Left ventricle myocardium superior (tissue), 1 donor: ENCODE measurements at places on chromosomes 7 and 10. TPM values are rescaled to one million over a fixed set of nuclear protein-coding genes. Genes with fewer than 3 reads are reported as not detected.

GRCh38 chr7:71886046-71886445 lies 526.1 kb downstream of the CALN1 start:
- no peak for DNase-seq

DNA sequence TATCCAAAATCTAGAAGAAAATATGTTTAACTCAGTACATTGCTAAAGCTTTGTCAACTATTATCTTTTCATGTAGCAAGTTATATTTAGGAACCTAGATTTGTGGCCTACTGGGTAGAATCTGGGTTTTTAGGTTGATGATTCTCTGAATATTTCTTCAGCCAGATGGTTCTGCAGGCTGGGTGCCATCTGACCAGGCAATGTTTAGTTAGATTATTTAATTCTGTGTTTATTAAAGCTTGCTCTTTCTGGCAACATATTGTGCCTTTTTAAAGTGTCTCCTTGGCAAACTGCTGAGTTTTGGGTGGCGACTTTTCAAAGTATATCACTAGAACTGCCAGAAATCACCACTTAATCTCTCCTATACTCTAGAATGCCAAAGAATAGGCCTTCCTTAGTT lies 114.1 kb downstream of the LHFPL3 start:
- no peak for DNase-seq

GRCh38 chr7:146319629-146320028 lies 203.0 kb downstream of the CNTNAP2 start:
- DNase-seq = no peak

DNA sequence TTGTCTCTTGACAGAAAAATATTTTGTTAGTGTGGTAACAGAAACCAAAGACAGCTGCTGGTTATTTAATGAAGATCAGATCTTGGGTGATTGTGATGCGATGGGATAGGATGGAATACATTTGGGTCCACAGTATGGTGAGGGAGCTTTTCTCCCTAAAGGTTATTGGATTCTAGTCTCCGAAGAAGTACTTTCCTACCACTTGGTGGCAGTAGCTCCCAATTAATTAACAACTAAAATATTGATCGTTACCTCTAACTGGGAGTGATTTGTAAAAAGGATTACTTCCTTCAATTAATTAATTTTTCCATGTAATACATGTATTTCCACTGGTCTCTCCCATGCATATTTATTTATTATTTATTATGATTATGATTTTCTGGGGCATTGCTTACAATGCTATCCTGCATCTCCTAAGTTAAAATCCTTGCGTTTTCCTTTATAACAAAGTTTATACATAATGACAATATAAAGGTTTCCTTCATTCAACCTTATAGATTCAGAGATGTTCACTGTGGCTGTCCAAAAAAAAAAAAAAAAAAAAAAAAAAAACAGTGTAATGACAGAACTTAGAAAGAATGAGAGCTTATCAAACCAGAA lies 25.6 kb downstream of the TMEM196 start:
- DNase-seq = no peak

DNA sequence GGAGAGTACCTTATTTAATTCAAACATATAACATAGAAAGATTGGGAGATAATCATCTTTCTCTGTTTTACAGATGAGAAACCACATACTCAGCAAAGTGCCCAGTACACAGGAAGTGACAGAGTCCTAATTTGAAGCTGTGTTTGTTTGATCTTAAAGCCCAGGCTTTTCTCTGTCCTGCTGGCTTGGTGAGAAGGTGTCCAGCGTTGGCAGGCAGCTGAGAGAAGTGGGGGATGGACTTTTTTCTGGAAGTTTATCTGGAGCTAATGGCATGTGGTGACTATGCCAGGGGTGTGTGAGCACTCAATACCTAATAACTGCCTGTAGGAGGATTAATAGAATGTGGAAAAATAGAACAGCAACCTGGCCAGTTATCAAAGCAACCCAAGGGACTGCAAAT lies 60.8 kb downstream of the NPSR1 start:
- no peak for DNase-seq

GRCh38 chr10:98370831-98371820 lies 43.9 kb downstream of the PYROXD2 start:
- DNase-seq = no peak

- no peak for DNase-seq
These were observed 106.5 kb downstream of the TCF7L2 start for GRCh38 chr10:113056441-113057021.

- DNase-seq = no peak
These were observed 80.4 kb downstream of the WDFY4 start for GRCh38 chr10:48765039-48765438.

ASB13 gene
- 16.4 TPM for total RNA-seq

EBLN1 gene
- not detected for total RNA-seq
